ENCODE measurements at places on chromosomes 1 and 21. TPM values are rescaled to one million over a fixed set of nuclear protein-coding genes. Genes with fewer than 3 reads are reported as not detected.

DNA sequence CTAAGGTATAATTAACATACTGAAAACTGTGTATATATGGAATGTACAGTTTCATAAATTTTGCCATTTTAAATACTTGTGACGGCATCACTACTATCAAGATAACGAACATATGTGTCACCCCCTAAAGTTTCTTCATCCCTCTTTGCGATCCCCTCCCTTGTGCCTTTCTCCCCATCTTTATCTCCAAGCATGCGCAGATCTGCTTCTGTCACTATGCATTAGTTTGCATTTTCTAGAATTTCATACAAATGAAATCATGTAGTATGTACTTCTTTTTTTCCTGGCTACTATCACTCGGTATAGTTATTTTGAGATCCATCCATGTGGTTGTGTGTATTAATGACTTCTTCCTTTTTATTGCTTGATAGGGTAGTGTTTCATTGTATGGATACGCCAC, 154.9 kb downstream of the ZNF648 start:
- DNase-seq, result no peak

DNA sequence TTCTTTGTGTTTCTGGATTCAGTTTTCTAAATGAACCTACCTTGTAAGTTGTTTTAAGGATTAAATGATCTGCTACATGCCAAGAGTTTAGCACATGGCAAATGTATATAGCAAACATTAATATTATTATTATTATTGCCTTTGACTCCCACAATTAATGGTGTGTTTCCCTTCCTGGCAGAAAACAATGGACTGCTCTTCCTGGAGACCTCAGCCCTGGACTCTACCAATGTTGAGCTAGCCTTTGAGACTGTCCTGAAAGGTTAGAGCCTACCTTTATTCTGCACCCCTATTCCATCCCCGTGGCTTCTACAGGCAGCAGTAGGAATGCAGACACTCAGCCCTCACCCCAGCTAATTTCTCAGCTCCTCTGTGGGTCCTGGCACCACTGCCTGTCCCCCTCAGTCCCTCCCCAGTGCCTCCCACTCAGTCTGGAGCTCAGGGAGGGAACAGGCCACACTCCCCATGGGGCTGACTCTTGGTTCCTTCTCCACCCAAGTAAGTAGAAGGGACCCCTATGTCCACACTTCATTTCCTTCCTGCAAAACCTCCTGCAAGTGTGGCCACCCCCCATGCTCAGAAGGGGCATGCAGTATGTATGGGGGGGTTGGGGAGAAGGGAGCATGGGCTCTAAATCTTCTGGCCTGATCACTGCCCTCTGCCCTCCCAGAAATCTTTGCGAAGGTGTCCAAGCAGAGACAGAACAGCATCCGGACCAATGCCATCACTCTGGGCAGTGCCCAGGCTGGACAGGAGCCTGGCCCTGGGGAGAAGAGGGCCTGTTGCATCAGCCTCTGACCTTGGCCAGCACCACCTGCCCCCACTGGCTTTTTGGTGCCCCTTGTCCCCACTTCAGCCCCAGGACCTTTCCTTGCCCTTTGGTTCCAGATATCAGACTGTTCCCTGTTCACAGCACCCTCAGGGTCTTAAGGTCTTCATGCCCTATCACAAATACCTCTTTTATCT, 8.8 kb downstream of the RAB25 start:
- no peak for DNase-seq

GRCh38 chr1:75579046-75579445, 31.9 kb downstream of the SLC44A5 start:
- DNase-seq, result no peak

GRCh38 chr1:109241344-109241743, 8.0 kb upstream of the CELSR2 start:
- no peak for DNase-seq

- DNase-seq, result no peak
Observed at GRCh38 chr1:202765721-202766120, 42.5 kb downstream of the KDM5B start.

GRCh38 chr1:24705260-24706073, 39.8 kb upstream of the CLIC4 start:
- peak; percentile 58 for DNase-seq

The TSEN15 gene
- total RNA-seq, result 33.9 TPM

The PKLR gene
- total RNA-seq, result not detected

The ANGEL2 gene
- 35.2 TPM for total RNA-seq

The ZNF687 gene
- total RNA-seq, result 17.7 TPM

Data from left lung (tissue), 14 donors.